Activated CD4-positive, alpha-beta T cell treated with anti-CD3 and anti-CD28 coated beads, Interleukin-2, amount 10 ng/mL, durations not matched to agents 24 days and 14 days (primary cell): ENCODE measurements at places on chromosomes 7 and 10.

DNA sequence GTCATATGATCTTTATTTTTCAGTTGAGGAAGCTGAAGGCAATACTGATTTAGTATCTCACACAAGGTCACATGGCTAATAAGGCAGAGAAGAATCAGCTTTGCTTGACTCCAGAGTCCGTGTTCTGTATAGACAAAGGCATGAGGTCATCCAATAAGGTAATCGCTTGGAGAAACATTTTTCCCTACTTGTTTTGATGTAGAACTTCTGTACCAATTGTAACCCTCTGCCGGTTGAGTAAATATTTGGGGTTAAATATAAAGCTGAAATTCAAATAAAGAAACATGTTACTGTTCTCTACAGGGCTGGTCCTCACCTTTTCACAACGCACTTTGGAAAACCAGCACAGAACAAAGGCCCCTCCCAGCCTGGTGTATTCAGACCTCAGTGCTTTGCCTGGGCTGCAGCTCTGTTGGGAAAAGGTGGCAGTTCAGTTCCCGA, 83.0 kb upstream of the INSYN2A start:
- H3K36me3 ChIP-seq: no peaks in the 10 kb centered on the region
- H3K27me3 ChIP-seq: peaks cover 10% of the 10 kb centered on the region
- no peak for DNase-seq
- no peak overlapping the region for H3K27ac ChIP-seq
- H3K4me1 ChIP-seq: no peaks in the 10 kb centered on the region

DNA sequence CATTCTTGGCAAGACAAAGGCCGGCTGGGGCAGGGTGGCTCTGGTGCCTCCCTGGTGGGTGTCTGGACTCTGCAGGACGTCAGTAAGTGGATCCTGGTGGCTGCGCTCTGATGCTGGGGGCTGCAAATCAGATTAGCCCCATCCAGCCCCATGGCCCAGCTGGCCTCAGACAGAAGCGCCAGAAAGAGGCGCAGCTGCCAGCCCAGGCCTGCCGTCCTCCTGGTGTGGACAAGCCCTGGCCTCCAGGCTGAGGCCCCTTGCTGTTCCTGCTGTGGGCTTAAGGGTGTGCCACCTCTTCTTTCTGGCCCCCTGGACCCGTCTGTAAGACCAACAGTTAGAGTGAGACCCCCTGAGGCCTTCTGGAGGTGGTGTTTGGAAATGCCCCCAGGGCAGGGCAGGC, 5.9 kb upstream of the LFNG start:
- H3K4me1 ChIP-seq: peaks cover 44% of the 10 kb centered on the region
- no peak overlapping the region for H3K4me3 ChIP-seq
- no peak for DNase-seq
- H3K36me3 ChIP-seq: no peaks in the 10 kb centered on the region
- H3K27ac ChIP-seq: no peak overlapping the region

DNA sequence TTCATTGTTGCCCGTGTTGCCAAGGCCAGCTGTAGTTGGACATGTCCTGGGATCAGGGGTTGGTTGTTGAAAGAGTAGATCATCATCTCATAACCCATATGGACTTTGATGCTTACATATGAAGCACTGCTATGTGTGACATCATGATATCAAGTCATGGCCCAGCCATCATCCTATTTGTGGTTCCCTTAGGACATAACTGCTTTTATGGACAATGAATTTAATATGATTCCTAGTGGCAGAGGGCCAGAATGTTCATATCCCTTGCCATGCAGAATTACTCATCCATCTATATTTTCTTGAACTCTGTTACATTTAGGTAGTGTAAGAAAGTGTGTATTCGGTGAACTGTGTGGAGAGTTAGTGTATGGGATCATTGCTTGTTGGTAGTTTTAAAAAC, 343.9 kb upstream of the LRGUK start:
- DNase-seq: no peak
- no peaks in the 10 kb centered on the region for H3K4me1 ChIP-seq
- no peak overlapping the region for H3K27ac ChIP-seq
- H3K27me3 ChIP-seq: no peaks in the 10 kb centered on the region
- H3K4me3 ChIP-seq: no peak overlapping the region
- H3K36me3 ChIP-seq: no peaks in the 10 kb centered on the region

DNA sequence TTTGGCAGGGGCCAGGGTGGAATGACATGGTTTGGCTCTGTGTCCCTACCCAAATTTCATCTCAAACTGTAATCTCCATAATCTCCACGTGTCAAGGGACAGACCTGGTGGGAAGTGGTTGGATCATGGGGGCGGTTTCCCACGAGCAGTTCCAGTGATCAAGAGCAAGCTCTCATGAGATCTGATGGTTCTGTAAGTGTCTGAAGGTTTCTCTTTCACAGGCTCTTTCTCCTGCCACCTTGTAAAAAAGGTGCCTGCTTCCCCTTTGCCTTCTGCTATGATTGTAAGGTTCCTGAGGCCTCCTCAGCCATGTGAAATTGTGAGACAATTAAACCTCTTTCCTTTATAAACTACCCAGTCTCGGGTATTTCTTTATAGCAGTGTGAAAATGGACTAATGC, 188.3 kb downstream of the CHCHD3 start:
- H3K27ac ChIP-seq: no peak overlapping the region
- no peaks in the 10 kb centered on the region for H3K27me3 ChIP-seq
- peaks cover 6% of the 10 kb centered on the region for H3K36me3 ChIP-seq
- no peaks in the 10 kb centered on the region for H3K4me1 ChIP-seq
- no peak for DNase-seq

GRCh38 chr7:45885264-45885882, 2.9 kb upstream of the IGFBP1 start:
- no peak overlapping the region for H3K27ac ChIP-seq
- H3K36me3 ChIP-seq: no peaks in the 10 kb centered on the region
- no peak overlapping the region for H3K4me3 ChIP-seq
- DNase-seq: no peak

DNA sequence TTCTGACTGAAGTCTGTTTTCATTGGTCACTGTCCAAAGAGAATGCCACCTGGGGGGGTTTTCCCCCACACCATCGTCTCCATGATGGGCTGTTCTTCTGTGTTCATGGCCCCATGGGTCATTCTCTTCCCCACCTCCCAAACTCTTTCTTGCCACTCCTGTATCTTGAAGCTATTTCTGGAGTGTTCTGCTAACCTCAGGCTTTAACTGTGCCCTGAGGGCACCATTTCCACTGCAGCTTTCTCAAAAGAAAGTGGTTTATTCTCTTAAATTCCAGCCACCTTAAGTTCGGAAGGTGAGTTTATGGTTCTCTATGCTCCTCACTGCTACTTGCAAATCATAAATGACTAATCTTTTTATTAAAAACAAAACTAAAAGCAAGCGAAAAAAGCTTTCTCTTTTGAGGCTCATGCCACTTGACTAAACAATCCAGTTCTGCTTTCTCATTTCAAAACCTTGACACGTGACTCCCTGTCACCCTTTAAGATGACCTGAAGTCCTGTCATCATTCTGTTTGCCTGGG, 7.4 kb upstream of the APBB1IP start:
- no peaks in the 10 kb centered on the region for H3K27me3 ChIP-seq
- no peaks in the 10 kb centered on the region for H3K36me3 ChIP-seq
- H3K27ac ChIP-seq: peak overlapping the region; percentile 87
- DNase-seq: peak; percentile 82
- peak overlapping the region; percentile 48 for H3K4me3 ChIP-seq
- H3K4me1 ChIP-seq: peaks cover 12% of the 10 kb centered on the region

GRCh38 chr7:34091321-34091917, 186.1 kb downstream of the BMPER start:
- no peaks in the 10 kb centered on the region for H3K27me3 ChIP-seq
- no peak overlapping the region for H3K27ac ChIP-seq
- DNase-seq: peak; percentile 58
- no peak overlapping the region for H3K4me3 ChIP-seq

- no peak overlapping the region for H3K4me3 ChIP-seq
- H3K27me3 ChIP-seq: peaks cover 5% of the 10 kb centered on the region
- no peak overlapping the region for H3K27ac ChIP-seq
- H3K36me3 ChIP-seq: no peaks in the 10 kb centered on the region
Measured at GRCh38 chr7:128247640-128248194, 6.6 kb downstream of the LEP start.

GRCh38 chr10:28118985-28119628, 120.2 kb upstream of the ODAD2 start:
- H3K36me3 ChIP-seq: peaks cover 8% of the 10 kb centered on the region
- no peak overlapping the region for H3K27ac ChIP-seq
- DNase-seq: no peak
- peaks cover 10% of the 10 kb centered on the region for H3K4me1 ChIP-seq

- H3K36me3 ChIP-seq: no peaks in the 10 kb centered on the region
- no peaks in the 10 kb centered on the region for H3K4me1 ChIP-seq
- H3K27ac ChIP-seq: no peak overlapping the region
- no peak for DNase-seq
Measured at GRCh38 chr7:41238851-41239331, 464.0 kb downstream of the INHBA start.

- no peak overlapping the region for H3K4me3 ChIP-seq
- DNase-seq: no peak
- H3K27me3 ChIP-seq: peaks cover 2% of the 10 kb centered on the region
Measured at GRCh38 chr10:132858121-132859081, 72.5 kb upstream of the NKX6-2 start.

DNA sequence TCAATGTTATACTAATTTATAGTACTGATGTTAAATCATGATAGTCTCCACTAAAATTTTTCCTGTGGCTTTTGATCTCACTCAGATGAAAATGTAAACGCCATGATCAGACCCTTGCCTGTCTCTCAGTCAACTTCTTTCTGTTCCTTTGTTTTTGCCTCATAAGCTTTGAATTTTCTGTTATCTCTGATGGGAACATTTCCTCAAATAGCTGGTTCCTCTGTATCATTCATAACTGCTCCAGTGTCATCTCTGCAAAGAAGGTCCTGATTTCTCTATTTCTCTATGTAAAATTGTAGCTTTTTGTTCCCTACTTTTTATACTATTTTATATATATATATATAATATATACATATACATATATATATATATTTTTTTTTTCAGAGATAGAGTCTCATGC, 67.5 kb downstream of the GPR141 start:
- H3K36me3 ChIP-seq: no peaks in the 10 kb centered on the region
- no peak overlapping the region for H3K27ac ChIP-seq
- peaks cover 24% of the 10 kb centered on the region for H3K27me3 ChIP-seq
- no peak for DNase-seq
